ENCODE measurements at places on chromosomes 16 and 17. TPM values are rescaled to one million over a fixed set of nuclear protein-coding genes. Genes with fewer than 3 reads are reported as not detected.

DNA sequence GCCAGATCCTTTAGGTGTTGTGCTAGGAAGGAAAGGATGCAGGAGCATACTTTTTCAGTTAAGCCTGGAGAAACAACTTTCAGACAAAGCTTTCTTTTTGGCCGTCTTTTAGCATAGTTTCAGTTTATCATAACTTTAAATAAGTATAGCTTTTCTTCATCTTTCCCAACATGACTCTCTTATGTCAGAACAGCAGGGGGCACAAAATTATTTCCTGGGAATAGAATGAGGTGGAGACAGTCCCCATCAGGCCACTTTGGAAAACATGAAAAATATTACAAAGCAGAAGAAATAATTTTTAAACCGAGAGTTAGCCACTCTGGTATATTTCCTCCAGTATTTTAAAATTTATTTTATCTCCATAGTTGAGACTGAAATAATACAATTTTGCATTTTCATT lies 387.6 kb downstream of the HAPSTR1 start:
- DNase-seq = no peak

DNA sequence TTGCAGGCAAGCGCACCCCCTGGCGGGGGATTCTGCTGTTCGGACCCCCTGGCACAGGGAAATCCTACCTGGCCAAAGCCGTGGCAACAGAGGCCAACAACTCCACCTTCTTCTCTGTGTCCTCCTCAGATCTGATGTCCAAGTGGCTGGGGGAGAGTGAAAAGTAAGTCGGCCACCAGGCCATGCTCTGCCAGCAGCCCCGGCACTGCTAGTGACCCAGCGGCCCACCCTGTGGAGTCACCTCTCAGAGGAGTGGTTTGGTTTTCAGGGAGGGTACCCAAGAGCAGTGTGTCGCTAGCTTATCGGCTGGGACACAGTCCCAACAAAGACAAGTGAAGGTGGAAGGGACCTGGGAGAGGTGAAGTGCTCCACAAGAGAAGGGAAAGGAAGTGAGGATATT lies 8.2 kb downstream of the VPS4A start:
- DNase-seq = no peak

- no peak for DNase-seq
Measured at GRCh38 chr16:8957063-8957397, 6.7 kb downstream of the USP7 start.

DNA sequence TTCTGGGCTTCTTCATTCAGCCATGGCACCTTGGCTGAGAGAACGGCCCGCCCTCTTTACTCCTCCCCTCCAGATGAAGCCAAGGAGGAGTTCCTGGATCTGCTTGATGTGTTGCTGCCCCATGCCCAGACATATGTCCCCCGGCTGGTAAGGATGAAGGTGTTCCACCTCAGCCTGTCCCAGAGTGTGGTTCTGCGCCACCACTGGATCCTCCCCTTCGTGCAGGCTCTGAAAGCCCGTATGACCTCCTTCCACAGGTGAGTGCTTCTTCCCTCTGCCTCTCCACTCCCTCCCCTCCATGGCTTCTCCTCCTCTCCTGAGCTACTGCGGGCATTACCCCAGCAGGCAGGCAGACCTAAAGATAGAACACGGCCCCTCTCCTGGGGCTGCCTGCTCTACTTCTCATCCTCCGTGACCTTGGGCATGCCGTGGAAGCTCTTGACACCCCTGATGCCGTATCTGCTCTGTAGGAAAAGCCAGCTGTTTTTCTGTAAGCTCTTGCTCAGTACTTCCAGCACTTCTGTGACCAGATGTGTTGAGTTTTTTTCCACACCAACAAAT lies 8.7 kb downstream of the USB1 start:
- DNase-seq = no peak

The SLC16A11 gene
- 0.52 TPM for polyA plus RNA-seq

- no peak for DNase-seq
Measured at GRCh38 chr16:35207059-35207999, 1747.9 kb downstream of the TP53TG3F start.

The HBA2 gene
- 1,875 TPM for polyA plus RNA-seq

DNA sequence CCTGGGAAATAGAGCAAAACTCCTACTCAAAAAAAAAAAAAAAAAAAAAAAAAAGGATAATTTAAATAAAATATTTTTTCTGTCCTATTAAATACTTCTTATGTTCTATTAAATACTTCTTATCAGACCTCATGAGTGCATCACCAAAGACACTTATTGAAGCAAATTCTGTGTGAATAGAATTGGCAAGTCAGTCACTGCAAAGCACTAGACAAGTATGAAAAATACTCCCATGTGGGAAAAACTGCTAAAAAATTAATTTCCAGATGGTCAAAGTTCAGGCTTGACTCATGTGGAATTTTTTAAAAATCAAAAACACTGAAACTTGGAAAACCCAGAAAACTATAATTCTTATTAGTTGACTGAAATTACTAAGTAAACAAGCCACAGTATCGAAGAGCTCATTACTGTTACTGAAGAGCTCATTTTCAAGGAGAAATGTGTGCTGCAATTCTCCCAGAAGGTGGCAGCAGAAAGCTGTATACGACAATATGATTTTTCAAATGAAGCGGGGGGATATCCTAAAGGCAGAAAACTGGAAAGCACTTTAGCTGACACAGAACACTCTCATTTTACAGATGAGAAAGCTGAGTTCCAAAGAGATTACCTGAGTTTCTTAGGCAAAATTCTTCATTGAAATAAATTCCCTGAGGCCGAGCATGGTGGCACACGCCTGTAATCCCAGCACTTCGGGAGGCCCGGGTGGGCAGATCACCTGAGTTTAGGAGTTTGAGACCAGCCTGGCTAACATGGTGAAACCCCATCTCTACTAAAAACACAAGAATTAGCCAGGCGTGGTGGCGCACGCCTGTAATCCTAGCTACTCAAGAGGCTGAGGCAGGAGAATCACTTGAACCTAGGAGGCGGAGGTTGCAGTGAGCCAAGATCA lies 15.9 kb upstream of the FBXO47 start:
- DNase-seq = peak; percentile 73

- no peak for DNase-seq
Measured at GRCh38 chr17:78731904-78732303, 50.2 kb downstream of the CYTH1 start.

DNA sequence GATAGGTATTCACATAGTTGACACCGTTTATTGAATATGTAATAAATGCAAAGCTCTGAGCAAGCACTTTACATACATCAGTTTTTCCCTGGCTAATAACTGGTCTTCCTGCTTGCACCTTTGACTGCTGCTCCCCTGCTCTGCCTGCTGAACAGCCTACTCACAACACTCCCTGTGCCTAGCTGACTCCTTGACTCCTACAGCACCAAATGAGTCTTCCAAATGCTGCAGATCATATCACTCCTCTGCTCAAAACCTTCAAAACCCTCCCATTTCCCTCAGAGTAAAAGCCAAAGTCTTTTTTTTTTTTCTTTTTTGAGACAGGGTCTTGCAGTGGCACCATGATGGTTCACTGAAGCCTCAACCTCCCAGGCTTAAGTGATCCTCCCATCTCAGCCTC lies 18.5 kb downstream of the EFCAB3 start:
- DNase-seq = no peak

The SNAI3 gene
- 2.2 TPM for polyA plus RNA-seq

GRCh38 chr16:75541236-75541635 lies 5.3 kb upstream of the CHST5 start:
- no peak for DNase-seq

The TM4SF5 gene
- polyA plus RNA-seq = not detected

- peak; percentile 89 for DNase-seq
Measured at GRCh38 chr16:1105888-1106620, 10.0 kb upstream of the C1QTNF8 start.

The PIMREG gene
- polyA plus RNA-seq = 23.7 TPM

The PMFBP1 gene
- 5.6 TPM for polyA plus RNA-seq

DNA sequence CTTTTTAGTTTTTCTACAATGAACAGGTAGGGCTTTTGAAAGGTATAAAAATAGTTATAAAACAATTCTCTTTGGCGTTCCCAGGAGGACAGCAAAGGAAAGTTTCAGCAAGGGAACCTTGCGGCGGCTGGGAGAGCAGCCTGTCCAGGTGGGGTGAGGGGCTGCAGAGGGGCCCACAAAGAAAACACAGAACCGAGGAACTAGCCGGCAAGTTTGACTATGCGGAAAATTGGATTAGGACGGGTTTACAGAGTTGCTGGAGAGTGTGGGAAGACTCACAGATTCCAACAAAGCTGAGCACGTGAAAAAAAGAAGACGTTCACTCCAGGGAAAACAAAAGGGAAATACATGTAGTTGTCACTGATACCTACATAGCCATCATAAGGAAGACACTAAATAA lies 40.2 kb upstream of the METTL16 start:
- DNase-seq = no peak

GRCh38 chr17:77690271-77691161 lies 268.0 kb upstream of the TNRC6C start:
- peak; percentile 77 for DNase-seq

The DNAAF8 gene
- 6.0 TPM for polyA plus RNA-seq

The ZNF778 gene
- 11.0 TPM for polyA plus RNA-seq

- no peak for DNase-seq
Measured at GRCh38 chr17:21814776-21815175, 122.5 kb downstream of the KCNJ18 start.

DNA sequence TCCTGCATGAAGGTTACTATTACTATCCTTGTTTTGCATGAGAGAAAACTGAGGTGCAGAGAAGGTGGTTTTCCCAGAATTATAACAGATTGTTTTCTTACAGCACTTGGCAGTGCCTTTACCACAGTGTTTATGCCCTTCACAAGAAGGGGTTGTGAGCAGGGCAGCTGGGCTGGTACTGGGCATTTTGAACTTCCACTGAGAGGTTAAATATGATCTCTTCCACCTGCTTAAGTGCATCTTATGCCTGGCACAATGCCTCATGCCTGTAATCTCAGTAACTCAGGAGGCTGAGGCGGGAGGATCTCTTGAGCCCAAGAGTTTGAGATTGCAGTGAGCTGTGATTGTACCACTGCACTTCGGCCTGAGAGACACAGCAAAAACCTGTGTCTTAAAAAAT lies 36.2 kb downstream of the NDE1 start:
- no peak for DNase-seq

GRCh38 chr17:72183194-72183685 lies 62.4 kb downstream of the SOX9 start:
- DNase-seq = no peak

DNA sequence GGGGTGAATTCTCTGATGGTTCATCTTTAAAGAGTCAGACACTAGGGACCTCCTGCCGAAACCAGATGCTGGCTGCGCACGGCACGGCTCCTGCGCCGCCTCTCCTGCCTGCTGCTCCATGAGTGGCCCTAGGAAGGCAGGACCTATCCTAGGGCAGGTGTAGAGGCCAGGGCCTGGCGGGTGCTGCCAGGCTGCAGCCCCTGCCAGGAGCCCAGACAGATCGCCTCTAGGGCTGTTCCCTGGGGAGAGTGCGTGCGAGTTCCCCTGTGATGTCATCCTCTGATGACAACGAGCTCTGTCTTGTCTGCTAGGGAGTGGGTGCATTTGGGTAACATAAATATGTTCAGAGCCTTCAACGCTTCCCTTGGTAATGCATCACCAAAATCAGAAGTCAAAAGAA lies 23.9 kb downstream of the SLC38A10 start:
- DNase-seq = no peak

The LRRC46 gene
- 13.1 TPM for polyA plus RNA-seq

The ALKBH5 gene
- 74.1 TPM for polyA plus RNA-seq

The C17orf113 gene
- 4.5 TPM for polyA plus RNA-seq

GRCh38 chr17:44502598-44503146 lies 534 bp downstream of the GPATCH8 start:
- no peak for DNase-seq

- DNase-seq = no peak
Measured at GRCh38 chr17:41429667-41430066, 5.3 kb upstream of the KRT37 start.

DNA sequence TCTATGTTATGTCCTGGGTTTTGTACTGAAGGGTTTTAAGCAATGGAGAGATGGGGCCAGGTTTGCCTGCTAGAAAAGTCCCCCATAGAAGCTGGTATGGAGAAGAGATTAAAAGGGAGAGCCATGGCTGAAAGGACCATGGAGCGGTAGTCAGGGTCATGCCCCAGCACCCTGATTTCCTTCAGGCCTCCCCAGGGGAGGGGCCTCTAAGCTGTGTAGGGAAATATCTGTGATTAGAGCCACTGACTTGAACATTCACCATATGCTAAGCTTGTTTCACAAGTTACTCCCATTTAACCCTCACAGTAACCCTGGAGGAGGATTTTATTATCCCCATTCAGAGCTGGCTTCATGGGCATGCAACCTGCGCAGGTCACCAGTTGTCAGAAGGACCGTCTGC lies 3.8 kb upstream of the ATP2A3 start:
- DNase-seq = no peak

- DNase-seq = peak; percentile 54
Measured at GRCh38 chr17:42459801-42460281, 1.2 kb downstream of the ATP6V0A1 start.

The FA2H gene
- polyA plus RNA-seq = 21.4 TPM

GRCh38 chr16:21156767-21157467 lies 1.6 kb upstream of the LDAF1 start:
- peak; percentile 94 for DNase-seq

- DNase-seq = no peak
Measured at GRCh38 chr16:64830653-64831052, 291.2 kb downstream of the CDH11 start.

DNA sequence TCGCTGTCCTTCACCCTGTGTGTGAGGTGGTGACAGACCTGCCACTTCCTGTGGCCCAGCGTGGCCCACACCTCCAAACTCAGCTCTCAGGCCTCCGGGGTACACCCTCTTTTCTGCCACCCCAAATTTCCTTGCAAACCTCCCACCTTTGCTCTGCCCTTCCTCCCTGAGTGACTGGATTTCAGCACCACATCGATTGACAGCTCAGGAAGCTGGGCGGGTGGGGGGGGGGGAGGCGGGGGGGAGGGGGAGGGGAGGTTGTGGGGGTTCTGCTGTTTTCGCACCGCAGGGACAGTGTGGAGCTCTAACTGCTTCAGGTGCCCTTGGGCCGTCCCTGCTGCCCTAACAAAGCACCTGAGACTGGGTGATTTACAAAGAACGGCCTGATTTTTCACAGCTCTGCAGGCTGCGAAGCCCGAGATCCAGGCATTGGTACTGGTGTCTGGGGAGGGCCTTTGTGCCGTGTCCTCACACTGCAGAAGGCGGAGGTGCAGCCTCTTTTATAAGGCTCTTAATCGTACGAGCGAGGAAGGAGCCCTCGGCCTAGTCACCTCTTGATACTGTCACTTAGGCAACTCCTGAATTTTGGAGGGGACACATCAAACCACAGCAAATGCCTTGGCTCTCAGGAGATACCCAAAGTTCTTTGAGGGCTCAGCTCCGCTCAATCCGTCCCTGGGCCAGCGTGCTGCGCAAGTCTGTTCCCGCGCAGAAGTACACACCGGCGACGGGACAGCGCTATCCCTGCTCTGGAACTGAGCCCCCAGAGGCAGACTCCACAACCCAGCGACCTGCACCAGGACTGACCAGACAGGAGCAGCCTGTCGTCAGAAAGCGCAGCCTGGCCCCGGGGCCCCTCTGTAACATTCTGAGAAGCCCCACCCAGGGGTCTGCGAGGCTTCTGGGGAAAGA lies 3.6 kb downstream of the NDUFAF8 start:
- DNase-seq = no peak

The RNF112 gene
- 27.7 TPM for polyA plus RNA-seq

The SLFN13 gene
- polyA plus RNA-seq = 1.8 TPM

The CCL5 gene
- 0.96 TPM for polyA plus RNA-seq

GRCh38 chr17:29121442-29121841 lies 58.8 kb downstream of the MYO18A start:
- no peak for DNase-seq

The KRTAP16-1 gene
- polyA plus RNA-seq = not detected
